HCT116 (cell line): ENCODE measurements at places on chromosomes 1 and 21. TPM values are rescaled to one million over a fixed set of nuclear protein-coding genes. Genes with fewer than 3 reads are reported as not detected.

AADACL4 gene
- not detected for total RNA-seq

BRINP3 gene
- not detected for total RNA-seq

CLCA2 gene
- not detected for total RNA-seq

RC3H1 gene
- total RNA-seq = 23.6 TPM

NTMT2 gene
- total RNA-seq = not detected

LCE6A gene
- total RNA-seq = not detected

TMEM59 gene
- total RNA-seq = 121 TPM

SLC9C2 gene
- total RNA-seq = not detected

IGSF21 gene
- total RNA-seq = not detected

CYP4Z1 gene
- total RNA-seq = not detected

GRCh38 chr21:42651515-42652401 is 1.7 kb upstream of the PDE9A start:
- no peak for DNase-seq

- DNase-seq = no peak
Measured at GRCh38 chr1:168979276-168979675, 127.2 kb upstream of the ATP1B1 start.

DNA sequence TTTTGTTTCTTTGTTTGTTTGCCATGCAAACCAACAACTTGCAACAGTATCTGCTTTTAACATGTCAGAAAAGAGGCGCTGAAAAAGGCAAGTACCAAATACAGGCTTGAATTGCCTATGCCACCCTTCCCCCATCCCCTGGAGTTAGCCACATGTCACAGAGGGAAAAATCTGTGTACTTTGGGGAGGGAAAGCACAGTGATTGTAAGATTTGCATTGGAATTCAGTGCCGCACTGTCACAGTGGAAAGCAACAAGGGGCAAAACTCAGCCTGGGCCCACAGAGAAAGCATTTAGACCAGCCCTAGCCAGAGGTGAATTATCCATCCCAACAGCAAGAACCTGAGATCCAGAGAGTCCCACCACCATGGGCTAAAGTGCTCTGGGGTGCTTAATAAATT is 52.4 kb upstream of the ACADM start:
- no peak for DNase-seq

GRCh38 chr1:188386666-188387065 is 1557.9 kb downstream of the PLA2G4A start:
- no peak for DNase-seq

DNA sequence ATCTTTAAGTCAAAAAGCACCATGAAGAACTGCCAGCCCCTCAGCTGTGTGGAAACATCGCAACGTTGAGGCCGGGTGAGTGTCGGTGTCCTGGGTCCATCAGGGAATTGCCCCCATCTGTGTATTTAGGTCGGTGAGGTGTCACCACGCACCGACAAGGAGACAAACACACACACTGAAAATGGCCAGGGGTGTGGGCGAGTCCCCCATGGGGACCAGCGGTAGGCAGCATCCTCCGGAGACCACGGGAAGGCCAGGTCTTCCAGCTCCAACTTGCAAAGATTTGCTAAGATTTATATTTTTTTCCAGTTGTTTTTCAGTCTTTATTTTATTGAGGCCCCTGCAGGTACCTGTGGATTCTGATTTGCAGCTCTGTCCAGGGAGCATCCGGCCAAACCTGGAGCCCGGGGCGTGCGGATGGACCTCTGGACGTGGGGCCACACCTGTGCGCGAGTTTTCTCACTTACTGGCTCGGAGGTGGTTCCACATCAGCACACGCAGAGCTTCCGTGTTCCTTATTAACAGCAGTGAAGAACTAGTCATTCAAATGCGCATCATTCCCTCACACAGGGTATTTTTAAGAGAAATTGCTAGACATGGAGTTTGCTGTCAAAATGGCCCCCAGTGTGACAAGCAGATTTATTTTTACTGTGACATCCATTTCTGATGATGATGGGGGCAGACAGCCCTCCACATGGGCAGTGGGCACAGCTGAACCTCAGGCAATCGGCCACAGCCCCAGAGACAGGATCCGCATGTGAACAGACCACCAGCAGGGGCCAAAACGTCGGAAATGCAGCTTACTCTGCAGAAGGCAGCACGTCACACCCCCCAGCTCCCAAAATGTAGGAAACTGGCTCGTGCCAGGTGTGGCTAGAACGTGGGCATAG is 17.2 kb upstream of the SLC19A1 start:
- no peak for DNase-seq

GRCh38 chr1:206540044-206540780 is 32.9 kb downstream of the RASSF5 start:
- DNase-seq = no peak

DNA sequence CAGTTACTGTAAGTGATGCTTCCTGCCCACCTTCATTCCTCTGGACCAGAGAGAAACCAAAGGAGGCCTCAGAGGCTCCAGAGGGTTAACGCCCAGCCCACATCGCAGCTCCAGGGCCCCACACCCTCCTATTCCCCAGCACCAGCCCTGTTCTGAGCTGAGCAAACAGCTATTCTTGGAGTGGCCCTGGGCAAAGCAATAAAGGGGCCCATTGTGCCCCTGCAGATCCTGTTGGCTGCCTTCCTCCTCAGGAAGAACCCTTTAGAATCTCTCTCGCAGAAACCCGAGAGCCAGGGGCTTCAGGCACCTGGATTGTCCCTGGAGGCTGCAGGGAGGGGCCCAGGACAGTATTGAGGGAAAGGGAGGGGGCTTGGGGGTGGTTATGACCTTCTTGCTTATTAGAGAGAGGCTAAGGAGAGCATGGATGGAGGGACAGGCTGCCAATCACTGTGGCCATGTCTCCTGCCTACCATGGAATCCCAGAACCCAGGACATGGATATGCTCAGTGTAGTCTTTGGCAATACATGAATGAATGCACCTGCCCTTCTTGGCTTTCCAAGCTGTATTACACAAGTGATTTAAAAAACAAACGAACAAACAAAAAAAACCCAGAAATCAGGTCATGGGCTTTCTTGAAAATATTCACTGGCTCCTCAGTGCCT is 9.2 kb downstream of the PADI2 start:
- no peak for DNase-seq

DNA sequence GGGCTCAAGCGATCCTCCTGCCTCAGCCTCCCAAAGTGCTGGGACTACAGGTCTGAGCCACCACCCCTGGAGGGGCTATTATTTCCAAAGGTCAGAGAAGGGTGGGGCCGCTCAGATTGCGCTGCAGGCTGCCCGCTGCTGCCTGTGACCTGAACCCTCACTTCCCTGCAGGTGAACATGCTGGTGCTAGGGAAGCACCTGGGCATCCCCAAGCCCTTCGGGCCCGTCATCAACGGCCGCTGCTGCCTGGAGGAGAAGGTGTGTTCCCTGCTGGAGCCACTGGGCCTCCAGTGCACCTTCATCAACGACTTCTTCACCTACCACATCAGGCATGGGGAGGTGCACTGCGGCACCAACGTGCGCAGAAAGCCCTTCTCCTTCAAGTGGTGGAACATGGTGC is 8.6 kb upstream of the PADI6 start:
- no peak for DNase-seq

- no peak for DNase-seq
Measured at GRCh38 chr1:154745286-154745731, 124.8 kb downstream of the KCNN3 start.

DNA sequence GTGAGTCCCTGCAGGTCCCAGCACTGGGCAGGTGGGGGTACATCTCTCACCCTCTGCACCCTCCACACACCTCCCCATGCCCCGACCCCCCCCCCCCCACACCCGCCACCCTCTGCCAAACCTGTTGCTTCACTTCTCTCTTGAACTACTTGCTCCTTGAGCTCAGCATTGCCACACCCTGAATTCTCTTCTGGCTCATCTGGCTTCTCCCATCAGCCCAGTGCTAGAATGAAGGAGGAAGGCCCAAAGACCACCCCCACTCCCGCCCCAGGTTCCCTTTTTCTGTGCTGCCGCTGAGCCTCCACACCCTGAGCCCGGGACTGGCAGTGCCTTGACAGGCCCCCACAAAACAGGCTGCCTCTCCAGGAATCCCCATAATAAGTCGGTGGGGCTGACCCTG is 6.4 kb upstream of the TNNI1 start:
- DNase-seq = no peak

- DNase-seq = no peak
Measured at GRCh38 chr1:118900643-118901440, 87.3 kb downstream of the TBX15 start.

GRCh38 chr1:231515748-231516147 is 12.7 kb upstream of the TSNAX start:
- no peak for DNase-seq

DNA sequence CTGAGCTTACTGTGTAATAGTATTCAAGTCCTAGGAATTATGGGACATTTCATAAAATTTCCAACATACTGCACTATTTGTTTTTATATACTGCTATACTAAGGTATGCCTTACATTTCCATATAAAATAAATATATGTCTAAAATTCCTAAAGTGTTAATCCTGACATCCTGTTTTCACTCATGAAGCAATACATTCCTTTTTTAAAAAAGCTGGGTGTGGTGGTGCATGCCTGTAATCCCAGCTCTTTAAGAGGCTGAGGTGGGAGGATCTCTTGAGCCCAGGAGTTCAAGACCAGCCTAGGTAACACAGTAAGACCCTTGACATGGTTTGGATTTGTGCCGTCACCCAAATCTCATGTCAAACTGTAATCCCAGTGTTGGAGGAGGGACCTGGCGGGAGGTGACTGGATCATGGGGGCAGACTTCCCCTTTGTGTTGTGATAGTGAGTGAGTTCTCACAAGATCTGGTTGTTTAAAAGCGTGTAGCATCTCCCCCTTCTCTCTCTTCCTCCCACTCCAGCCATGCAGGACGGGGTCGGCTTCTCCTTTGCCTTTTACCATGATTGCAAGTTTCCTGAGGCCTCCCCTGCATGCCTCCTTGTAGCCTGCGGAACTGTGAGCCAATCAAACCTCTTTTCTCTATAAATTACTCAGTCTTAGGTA is 5.8 kb downstream of the CDC42BPA start:
- DNase-seq = no peak

- DNase-seq = no peak
Measured at GRCh38 chr1:29180497-29181412, 945 bp downstream of the SRSF4 start.

DNA sequence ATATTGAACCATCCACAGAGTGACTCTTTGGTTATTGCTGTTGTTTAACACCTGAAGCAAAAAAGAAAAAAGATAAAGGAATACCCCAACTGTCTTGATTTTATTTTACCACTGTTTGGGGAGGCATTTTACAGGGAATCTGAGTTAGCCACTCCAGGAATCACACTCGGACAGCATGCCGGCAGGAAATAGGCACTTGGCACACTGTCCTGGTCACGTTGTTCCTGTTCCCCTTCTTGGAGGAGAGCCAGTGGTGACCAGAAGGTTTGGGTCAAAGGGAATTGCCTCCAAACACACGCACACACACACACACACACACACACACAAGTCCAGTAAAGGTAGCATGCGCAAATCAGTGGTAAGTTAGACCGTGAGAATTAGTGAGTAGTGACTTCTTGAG is 13.8 kb downstream of the RGS4 start:
- no peak for DNase-seq

DNA sequence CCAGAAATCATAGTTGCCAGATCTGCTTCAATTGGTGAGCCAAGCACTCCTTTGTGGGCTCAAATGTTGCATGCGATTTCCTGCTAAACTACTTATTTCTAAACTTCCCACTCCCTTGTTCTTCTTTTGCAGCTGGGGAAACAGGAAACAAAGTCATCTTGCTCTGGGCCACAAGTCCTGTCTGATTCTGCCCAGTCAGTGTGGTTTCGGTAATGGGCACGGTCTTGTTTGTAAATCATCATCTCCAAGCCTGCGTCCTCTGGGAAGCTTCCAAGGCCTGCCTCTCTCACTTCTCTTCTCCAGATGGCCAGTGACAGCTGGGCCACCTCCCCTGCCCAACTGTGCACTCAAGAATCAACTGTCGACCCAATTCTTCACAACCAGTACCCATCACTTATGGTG is 4.4 kb downstream of the S100A8 start:
- DNase-seq = no peak

DNA sequence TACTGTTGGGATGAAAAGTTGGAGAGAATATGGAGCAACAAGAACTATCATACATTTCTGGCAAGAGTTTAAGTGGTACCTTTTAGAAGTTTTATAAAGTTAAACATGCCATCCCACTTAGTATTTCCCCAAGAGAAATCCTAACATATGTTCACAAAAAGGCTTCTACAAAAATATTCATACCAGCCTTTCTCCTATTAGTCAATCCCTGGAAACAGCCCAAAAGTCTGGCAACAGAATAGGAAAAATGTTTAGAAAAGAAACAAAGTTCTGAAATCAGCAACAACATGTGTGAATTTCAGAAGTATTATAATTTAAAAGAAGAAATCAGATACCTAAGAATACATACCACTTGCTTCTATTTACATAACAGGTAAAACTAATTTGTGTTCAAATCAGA is 271.0 kb downstream of the DSCAM start:
- no peak for DNase-seq

DNA sequence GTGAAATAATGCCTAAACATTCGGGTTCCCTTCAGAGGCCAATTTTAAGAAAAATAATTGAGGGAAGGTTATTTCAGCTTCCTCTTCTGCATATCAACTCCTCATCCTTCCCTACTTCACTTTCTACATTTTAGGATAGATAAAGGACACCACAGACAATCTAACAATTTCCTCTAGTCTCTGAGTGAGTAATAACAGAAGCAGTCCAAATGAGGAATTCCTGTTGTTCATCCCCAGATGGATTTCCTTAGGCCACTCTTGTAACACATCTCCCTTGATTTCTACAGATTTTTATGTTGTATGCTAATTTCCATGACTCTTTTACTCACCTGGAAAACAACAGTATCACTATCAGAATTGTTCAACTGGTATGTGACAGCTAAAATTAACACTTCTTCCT is 87.7 kb upstream of the LYPLAL1 start:
- no peak for DNase-seq

DNA sequence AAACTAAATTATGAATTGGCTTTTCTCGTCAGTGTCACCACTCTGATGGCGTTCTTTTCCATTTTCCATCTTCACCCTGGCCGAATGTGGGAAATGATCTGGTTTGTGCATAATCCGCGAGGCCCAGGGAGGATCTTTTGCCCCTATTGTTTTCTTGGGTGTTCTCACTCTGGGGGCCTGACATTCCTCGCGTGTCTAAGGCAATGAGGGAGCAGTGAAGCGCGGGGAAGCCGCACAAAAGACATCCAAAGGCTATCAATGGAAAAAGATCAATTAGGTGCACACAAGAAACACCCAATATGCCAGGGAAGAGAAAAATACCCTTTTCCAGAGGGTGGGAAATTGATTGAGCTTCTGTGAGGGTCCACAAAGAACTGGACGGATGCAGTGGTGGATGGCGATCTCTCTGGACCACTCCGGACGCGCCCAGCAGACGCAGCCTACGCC is 941 bp upstream of the C1orf21 start:
- no peak for DNase-seq
